ENCODE measurements at places on chromosomes 11 and 22.

- no peak for DNase-seq
Measured at GRCh38 chr22:38350444-38351359, 33.5 kb upstream of the CSNK1E start.

DNA sequence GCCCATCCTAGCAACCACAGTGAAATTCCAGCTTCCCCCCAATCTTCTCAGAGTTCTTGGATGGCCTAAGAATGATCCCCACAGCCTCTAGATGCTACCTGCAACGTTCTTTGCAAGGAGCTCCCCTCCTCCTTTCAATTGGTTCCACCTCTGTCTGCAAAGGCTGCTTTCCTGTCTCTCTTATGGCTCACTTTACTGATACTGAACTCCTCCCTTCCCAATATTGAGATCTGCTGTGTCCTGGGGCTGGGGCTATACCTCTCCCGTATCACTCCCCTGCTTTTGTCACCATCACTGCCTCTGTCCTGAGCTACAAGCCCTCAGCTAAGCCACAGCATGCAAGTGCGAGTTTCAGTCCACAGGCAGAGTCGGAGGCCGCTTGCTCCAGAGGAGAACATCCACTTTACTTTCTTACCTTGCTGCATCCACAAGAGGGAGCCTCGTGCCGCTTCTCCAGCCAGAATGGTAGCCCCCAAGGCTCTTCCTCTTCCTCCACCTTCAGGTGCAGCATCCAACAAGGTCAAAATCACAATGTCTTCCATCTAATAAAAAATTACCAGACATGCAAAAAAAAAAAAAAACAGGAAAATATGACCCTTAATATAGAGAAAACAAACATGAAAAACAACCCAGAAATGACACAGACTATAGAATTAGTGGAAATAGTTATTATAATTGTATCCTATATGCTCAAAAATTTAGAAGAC, 48.6 kb upstream of the TMEM45B start:
- DNase-seq, result peak; percentile 4

GRCh38 chr11:88434333-88434976, 96.9 kb upstream of the CTSC start:
- peak; percentile 88 for DNase-seq

DNA sequence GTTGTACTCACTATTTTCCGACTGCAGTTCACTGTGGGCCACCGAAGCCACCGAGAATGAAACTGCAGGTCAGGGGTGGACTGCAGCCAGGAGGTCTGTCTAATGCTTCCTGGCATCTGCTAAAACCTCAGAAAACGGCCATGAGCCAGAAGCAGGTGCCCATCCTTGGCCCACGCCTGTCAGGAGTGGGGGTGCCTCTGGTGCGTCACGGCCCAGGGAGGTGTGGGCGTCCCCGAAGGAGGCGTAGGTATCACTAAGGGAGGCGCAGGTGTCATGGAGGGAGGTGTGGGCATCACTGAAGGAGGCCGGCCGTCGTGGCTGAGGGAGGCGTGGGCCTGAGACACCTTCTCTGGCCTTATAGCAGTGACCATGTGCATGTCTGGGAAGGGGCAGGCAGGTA, 456.2 kb downstream of the TBC1D22A start:
- DNase-seq, result no peak

DNA sequence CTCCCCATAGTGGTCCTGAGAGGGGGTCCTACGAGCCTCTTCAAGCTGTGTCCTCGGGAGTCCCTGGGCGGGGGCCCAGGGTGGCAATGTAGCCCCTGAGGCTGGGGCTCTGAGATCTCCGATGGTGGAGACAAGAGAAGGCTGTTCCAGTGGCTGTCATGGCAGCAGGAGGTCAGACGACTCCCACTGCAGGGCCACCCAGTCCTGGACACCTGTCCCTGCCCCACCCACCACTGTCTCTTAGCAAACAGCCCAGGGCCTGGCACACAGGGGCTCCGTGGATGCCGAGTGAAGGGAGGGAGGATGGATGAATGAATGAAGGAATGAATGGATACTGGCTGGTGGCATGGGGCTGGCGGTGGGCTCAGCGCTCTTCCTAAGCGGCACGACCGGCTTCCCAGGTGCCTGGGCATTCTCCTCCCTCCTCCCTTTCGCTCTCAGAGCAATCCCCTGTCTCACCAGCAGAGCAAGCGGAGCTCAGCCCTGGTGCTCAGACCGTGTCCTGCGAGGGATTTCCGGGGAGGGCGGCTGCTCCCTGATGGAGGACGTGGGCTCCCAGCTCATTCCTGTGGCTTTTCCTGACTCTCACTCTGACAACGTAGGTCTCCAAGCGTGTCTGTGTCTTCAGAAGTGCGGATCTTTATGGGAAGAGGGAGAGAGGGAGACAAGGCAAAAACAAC, 1272.6 kb downstream of the BRD1 start:
- DNase-seq, result no peak

GRCh38 chr11:20110908-20111669, 49.2 kb downstream of the DBX1 start:
- DNase-seq, result peak; percentile 51

DNA sequence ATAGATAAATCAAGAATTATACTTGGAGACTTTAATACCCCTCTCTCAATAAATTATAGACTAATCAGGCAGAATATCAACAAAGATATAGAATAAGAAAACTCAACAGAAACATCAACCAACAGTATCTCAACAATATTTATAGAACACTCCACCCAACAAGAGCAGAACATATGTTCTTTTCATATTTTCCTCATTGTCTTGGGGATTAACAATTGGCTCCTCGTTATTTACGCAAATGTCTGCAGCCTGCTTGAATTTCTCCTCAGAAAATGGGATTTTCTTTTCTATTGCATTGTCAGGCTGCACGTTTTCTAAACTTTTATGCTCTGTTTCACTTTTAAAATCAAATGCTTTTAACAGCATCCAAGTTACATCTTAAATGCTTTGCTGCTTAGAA, 37.0 kb upstream of the FBLN1 start:
- peak; percentile 38 for DNase-seq

GRCh38 chr22:37545703-37546436, 14.4 kb upstream of the CDC42EP1 start:
- DNase-seq, result no peak

- DNase-seq, result no peak
Measured at GRCh38 chr11:114188851-114189570, 107.2 kb upstream of the NNMT start.

DNA sequence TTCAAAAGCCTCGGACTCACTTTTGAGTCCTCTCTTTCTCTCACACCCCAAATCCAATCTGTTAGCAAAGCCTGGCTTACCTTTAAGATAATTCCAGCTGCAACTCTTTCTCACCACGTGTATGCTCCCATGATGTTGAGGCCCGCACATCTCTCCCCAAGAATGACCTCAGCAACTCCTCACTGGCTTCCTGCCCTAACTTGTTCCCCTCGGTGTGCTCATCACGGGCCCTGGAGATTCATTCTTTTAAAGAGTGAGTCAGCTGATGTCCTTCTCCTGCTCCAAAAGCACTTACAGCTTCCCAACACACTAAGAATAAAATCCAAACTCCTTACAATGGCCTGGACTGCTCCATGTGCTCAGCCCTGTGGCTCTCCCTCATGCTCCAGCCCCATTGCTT, 1041.3 kb downstream of the OPCML start:
- no peak for DNase-seq

DNA sequence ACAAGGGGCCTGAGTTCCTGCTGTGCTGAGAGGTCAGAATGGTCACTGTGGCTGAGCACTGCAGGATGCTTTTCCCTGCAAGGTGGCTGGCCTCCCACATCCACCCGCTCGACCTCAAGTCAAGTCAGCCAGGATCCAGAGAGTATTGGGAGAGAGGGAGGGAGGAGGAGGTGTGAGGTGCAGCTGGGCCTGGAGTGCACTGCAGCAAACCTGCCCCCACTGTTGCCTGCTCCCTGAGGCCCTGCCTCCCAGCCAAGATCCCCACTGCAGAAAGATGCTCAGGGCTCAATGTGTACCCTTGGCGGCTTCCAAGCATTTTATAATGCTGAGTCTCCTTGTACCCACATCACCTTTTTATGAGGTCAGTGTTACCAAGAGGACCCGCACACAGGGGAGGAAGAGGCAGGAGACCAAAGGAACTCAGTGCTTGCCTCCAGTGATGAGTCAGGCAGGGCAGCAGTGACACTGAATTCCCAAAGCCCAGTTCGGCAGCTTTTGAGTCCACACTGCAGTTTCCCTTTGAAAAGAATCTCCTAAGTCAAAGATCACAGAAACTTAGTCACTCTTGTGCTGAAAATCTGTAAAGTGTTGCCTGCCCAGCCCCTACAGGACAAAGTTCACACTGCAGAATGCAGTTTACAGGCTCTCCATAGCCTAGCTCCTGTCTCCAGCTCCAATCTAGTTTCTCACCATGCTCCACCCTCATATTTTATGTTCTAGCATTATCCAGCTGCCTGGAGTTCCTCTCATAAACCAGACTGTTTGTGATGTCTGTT, 3.1 kb downstream of the ENDOD1 start:
- DNase-seq, result no peak

DNA sequence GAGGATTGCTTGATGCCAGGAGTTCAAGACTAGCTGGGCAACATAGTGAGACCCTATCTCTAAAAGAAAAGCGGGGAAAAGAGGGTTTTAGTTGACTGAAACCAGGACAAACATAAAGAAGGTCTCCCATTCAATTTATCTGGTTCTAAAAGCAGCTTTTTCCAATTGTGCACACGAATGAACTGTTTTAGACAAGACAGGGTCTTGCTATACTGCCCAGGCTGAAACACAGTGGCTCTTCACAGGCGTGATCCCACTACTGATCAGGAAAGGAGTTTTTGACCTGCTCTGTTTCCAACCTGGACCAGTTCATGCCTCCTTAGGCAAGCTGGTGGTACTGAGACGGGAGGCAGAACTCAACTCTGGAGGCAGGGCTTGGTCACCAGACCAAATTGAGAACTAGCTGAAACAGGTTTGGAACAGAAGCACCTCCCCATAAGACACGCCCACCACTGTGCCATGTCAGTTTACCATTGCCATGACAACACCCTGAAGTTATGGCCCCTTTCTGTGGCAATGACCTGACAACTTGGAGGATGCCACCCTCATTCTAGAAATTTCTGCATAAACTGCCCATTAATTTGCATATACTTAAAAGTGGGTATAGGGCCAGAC, 2.8 kb upstream of the NUCB2 start:
- DNase-seq, result no peak

GRCh38 chr11:18491924-18492323, 34.8 kb downstream of the TSG101 start:
- DNase-seq, result no peak

DNA sequence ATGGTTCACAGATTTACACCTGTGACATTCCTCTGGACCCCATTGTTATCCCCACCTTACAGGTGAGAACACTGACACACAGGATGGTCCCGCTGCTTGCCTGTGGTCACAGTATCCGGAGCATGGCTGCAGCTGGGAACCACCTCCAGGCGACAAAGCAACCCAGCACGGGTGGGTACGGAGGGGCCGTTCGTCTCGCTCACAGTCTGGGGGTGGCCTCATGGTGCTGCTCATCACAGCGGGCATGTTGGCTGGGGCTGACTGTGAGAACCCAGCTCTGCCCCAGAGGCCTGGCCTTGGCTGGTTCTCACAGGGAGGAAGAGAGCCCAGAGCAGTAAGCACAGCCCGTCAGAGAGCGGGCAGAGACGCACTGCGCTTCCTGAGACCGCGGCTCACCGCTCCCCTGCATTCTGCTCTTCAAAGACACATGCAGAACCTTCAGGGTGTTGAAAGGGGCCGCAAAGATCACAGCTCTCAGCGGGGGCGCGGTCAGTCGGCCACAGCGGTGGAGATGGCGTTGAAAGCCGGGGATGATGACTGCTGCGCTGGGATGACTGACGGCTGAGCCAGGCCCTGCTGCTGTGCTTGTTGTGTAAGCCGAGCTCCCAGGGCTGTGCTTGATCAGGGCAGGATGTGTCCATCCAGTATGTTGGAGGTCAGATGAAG, 423.0 kb downstream of the BRD1 start:
- DNase-seq, result no peak

DNA sequence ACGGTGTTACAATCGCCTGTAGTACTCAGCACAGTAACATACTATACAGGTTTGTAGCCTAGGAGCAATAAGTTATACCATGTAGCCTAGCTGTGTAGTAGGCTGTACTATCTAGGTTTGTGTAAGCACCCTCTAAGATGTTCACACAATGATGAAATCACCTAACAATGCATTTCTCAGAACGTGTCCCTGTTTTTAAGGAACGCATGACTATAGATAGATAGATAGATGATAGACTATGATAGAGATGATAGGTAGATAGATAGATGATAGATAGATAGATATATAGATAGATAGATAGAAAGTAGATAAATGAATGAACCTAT, 203.9 kb downstream of the FAM76B start:
- DNase-seq, result no peak

DNA sequence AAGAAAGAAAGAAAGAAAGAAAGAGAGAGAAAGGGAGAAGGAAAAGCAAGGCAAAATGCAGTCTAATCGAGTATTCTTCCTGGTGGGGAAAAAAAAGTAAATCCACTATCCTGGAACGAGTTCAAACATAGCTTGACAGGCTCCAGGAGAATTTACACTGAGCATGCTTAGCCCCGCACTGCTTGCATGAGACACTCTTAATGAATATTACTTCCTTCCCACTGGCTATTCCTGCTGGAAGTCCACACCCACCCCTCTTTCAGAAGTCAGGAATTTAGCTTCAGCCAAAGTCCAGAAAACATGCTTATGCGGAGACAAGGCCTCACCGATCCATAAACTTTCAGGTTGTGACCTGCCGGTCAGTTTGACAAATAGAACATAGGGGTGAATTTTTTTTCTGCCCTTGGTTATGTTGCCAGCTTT, 251.8 kb upstream of the BLID start:
- DNase-seq, result no peak

DNA sequence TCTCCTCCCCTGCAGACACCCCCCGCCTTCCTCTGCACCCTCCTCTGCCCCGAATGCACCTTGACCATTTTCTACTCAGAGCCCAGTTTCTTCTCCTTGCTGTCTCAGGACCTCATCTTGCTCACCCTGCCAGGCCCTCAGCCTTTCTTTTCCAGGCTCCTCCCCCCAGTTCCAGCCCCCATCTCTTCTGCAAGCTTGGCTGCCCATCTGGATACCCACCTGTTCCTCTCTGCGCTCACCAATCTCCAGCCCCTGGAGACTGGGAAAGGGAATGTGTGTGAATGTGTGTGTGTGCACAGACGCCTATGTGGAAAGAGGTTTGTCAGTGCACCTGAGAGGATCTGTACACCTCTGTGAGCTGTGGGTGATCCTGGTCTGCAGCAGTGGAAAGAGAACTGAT, 36.4 kb downstream of the SLC22A12 start:
- peak; percentile 98 for DNase-seq

GRCh38 chr11:69465236-69466000, 16.0 kb upstream of the LINC01488 start:
- no peak for DNase-seq
